ENCODE measurements at places on chromosomes 2 and 18. TPM values are rescaled to one million over a fixed set of nuclear protein-coding genes. Genes with fewer than 3 reads are reported as not detected.

GRCh38 chr18:23694637-23695430 lies 5.6 kb downstream of the LAMA3 start:
- DNase-seq = no peak

DNA sequence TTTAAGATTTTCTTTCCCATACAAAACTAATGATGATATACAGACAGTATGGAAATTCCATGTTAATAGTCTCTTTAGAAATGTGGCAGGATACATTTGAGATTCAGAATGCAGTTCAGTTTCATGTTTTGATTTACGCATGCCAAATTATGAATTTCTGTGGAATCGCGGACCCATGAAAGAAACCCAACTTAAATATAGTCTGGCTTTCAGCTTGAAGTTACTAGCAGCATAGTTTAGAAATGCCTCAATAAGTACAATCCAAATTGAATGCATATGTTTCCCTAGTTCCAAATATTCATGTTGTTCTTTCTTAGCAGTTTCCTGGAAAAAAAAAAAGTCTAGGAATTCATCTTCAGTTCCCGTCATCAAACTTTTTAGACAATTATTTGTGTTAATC lies 164.1 kb upstream of the RASGRP3 start:
- DNase-seq = no peak

The CIB4 gene
- total RNA-seq = not detected

The SERPINB3 gene
- not detected for total RNA-seq

The KRTCAP3 gene
- total RNA-seq = 0.93 TPM

The IL1RL1 gene
- 1.4 TPM for total RNA-seq

The RAB27B gene
- not detected for total RNA-seq

Measured in gastrocnemius medialis (tissue), 4 donors.